ENCODE measurements at places on chromosomes 6 and 20.

DNA sequence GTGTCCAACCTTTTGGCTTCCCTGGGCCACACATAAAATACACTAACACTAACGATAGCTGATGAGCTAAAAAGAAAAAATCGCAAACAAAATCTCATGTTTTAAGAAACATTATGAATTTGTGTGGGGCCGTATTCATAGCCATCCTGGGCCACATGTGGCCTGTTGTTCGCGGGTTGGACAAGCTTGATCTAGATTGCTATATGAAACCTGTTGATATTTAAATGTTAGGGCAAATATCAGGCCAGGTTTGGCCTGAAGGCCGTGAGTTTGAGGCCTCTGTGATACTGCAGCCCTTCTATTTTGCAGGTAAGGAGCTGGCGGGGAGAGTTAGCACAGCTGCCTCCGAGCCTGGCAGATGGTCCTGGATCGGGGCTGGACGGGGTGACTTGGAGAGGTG lies 99.0 kb downstream of the CEBPB start:
- no peak for DNase-seq

DNA sequence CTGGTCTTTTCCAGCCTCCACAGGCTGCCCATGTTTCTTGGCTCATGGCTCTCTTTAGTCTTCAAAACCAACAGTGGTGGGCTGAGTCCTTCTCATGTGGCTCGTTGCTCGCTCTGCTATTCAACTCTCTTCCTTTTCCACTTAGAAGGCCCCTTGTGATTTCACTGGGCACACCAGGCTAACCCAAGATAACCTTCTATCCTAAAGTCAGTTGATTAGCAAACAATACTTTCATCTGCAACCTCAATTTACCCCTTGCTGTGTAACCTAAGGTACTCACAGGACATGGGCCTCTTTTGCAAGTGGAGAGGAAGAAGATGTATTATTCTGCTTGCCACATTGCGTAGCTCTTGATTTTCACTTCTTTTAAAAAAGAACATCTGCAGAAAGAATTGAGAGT lies 79.6 kb downstream of the UTRN start:
- DNase-seq: no peak

GRCh38 chr20:51747182-51747911 lies 20.8 kb downstream of the ATP9A start:
- DNase-seq: no peak

GRCh38 chr6:151339369-151339768 lies 52.0 kb downstream of the ZBTB2 start:
- no peak for DNase-seq

- DNase-seq: no peak
These were observed 49.4 kb downstream of the F13A1 start for GRCh38 chr6:6270948-6271535.

GRCh38 chr6:113464960-113465359 lies 392.2 kb upstream of the MARCKS start:
- no peak for DNase-seq

GRCh38 chr6:110529355-110529754 lies 52.9 kb upstream of the SLC22A16 start:
- no peak for DNase-seq

- no peak for DNase-seq
These were observed 2.2 kb upstream of the CFB start for GRCh38 chr6:31943742-31944141.

DNA sequence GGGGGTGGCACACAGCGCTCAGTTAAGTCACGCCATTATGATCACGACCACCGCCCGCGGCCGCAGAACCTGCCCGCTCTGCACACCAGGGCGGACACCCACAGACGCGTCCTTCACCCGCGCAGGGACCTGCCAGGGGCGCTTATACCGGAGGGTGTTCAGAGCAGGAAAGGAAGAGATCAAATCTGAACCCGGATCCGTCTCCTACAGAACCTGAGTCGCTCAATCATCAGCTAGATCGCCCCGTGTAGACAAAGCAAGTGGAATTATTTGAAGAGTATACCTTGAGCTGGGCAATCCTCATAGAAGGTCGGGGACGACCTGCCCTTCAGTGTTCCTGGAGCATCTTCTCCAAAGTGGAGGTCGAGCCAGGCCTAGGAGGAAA lies 14.4 kb upstream of the ZNF217 start:
- DNase-seq: no peak

GRCh38 chr6:37669887-37670437 lies 27.7 kb downstream of the MDGA1 start:
- DNase-seq: no peak

- peak; percentile 17 for DNase-seq
These were observed 26.3 kb downstream of the C6orf89 start for GRCh38 chr6:36912030-36912454.

GRCh38 chr20:20303320-20303719 lies 64.6 kb upstream of the INSM1 start:
- DNase-seq: no peak

DNA sequence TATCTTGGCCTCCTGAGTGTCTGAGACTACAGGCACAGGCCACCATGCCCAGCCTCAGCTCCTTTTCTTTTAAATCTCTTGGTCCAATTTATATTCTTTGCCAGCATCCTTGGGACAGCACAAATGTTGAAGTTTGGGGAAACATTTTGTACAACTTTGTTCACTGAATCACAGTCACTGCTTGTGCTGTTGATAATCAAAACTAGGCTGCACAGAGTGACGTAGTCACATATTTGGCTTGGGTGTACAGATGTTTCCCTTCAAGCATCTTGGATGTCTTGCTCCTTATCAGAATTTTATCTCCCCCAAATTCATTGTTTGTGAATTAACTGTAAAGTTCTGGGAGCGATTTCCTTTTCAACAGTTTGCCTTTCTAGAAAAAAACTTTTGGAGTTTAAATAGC lies 17.9 kb downstream of the CARMIL1 start:
- no peak for DNase-seq

DNA sequence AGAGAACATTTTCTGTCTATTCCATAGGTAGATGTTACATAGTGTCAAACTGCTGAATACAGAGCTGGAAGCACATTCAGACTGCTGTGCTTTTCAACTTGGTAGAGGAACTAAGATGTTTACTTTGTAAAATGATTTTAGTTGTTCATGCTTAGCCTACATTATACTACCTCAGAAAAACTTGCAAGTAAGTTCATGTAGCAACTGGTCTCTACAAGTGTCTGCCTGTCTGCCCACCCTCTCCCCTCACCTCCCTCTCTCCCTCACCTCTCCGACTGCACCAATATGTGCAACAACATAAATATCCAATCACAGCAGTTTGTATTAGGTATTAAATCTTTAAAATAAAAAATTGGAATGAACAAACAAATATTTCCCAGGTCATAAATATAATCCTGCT lies 25.3 kb downstream of the ELOVL4 start:
- DNase-seq: no peak

DNA sequence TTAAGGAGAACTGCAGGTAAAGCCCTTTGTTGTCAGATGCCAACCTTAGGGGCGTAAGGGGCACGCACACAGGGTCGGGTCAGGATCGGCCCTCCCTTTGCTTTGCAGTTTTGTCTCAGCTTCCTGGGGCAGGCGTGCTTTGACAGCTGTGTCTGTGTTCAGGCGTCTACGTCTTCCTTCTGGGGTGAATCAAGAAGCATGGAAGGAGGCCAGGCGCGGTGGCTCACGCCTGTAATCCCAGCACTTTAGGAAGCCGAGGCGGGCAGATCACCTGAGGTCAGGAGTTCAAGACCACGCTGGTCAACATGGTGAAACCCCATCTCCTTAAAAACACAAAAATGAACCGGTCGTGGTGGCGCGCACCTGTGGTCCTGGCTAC lies 1.3 kb downstream of the ZGPAT start:
- no peak for DNase-seq

GRCh38 chr20:35120012-35120701 lies 27.0 kb downstream of the EDEM2 start:
- no peak for DNase-seq

DNA sequence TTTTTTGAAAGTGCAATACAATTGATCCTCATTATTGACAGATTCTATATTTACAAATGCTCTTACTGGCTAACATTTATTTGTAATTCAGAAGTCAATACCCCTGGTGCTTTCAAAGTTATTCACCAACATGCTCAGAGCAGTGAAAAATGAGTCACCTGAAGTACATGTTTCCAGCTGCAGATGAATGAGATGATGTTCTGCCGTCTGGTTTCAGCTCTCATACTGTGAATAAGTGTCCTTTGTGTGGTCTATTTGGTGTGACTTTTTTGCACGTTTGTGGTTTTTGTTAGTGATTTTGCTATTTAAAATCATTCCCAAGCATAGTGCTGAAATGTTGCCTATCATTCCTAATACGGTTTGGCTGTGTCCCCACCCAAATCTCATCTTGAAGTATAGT lies 22.3 kb upstream of the EYA4 start:
- DNase-seq: no peak

DNA sequence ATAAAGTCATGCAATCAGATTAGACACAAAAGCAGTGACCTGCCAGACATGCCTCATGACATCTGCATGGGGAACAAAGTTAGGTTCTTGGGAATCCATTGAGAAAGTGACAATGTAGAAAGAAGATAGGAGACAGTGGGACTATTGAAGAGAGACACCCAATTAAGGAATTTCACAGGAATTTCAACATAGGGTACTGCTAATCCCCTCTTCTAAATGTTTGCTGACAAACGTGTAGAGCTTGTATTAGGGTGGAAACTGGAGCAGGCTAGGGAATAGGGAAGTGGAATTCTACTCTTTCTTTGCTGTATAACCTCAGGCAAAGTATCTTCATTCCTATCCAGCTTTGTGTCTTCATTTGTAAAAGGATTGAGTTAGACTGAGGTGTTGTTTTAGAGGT lies 409.4 kb upstream of the SASH1 start:
- no peak for DNase-seq

- peak; percentile 34 for DNase-seq
These were observed 1.6 kb upstream of the DBNDD2 start for GRCh38 chr20:45406260-45407066.

- DNase-seq: no peak
These were observed 10.2 kb downstream of the SLC22A1 start for GRCh38 chr6:160131636-160132296.

GRCh38 chr6:97129106-97129505 lies 153.9 kb downstream of the MMS22L start:
- no peak for DNase-seq

GRCh38 chr6:13579911-13580310 lies 5.5 kb downstream of the SIRT5 start:
- no peak for DNase-seq

GRCh38 chr6:37928217-37928616 lies 108.7 kb downstream of the ZFAND3 start:
- no peak for DNase-seq

DNA sequence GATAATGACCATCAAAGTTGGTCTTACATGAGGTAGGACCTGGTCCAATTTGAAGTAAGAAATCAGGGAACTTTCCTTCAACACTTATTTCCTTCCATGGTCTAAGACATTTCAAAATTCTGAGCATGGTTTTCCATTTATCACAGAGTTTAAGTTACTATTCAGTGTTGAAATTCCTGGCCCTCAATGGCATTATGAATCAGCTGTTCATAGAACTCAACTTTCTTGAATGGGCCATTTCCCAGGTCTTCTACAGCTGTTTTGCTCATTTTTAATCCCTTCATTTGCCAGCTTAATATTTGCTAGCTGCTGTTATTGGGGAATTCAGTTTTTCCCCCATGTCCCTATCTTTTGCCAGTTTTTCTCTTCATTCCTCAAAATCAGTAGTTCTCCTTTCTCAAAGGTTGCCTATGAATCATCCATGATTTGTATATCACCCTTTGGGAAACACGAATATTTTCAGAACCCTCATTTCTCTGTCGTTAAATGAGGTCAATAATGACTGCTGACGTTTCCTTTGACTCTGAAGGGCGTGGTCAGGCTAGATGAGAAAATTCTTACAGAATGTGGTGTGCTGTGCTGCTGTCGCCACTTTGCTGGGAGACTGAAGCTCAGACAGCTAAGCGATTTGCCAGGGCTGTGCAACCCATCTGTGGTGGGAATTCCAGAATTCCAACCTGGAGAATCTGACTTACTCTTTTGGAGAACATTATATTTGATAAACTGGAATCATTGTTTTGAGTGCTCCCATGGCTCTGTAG lies 216.5 kb upstream of the FLRT3 start:
- no peak for DNase-seq

- no peak for DNase-seq
These were observed 57.0 kb upstream of the CD93 start for GRCh38 chr20:23143098-23143497.

DNA sequence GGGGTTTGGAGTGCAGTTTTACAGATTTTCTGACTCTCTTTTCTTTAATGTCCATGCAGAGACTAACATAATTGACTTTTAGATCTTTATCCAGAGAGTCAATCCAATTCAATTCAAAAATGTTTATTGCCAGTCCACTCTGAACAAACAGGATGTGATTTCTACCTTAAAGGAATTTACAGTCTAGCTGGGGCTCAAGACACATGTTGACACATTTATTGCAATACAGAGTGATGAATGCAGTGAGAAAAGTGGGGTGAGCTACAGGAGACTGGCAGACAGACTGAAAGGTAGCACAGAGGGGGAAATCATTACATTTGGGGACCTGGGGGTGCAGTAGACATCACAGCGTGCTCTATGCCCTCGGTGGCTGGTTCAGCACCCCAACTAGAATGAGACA lies 193.9 kb downstream of the SLC24A3 start:
- DNase-seq: no peak

GRCh38 chr6:41294214-41294872 lies 7.9 kb upstream of the TREM1 start:
- no peak for DNase-seq

GRCh38 chr20:61599061-61599531 lies 347.0 kb downstream of the CDH4 start:
- no peak for DNase-seq

GRCh38 chr6:18444111-18444510 lies 57.0 kb downstream of the RNF144B start:
- no peak for DNase-seq

DNA sequence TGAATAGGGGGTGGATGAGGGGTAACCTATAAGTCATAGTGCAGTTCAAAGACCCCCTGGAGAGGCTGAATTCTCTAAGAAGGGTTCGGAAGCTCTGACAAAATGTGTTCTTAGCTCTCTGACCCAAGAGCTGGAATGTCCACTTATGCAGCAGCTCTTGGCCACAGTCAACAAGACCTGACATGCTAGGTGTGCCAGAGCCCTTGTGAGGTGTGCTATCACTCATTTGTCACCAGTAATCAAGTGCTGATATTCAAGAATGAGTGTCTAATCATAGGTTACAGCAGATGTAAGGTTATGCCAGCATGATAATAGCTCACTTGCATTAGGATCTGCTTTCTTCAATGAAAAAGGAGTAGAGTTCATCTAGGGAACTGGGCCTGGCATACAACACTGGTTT lies 28.1 kb downstream of the TOMM6 start:
- no peak for DNase-seq

- no peak for DNase-seq
These were observed 98.0 kb downstream of the TTLL2 start for GRCh38 chr6:167422934-167423333.

Data from CD8-positive, alpha-beta memory T cell (primary cell).